Lung (tissue), 17 donors: ENCODE measurements at places on chromosomes 3 and 15.
A peak's percentile ranks its signal among the peaks of the same experiment; 100 is the strongest.

GRCh38 chr3:37478721-37479210, 304.4 kb upstream of the LRRFIP2 start:
- DNase-seq, result peak; percentile 77

DNA sequence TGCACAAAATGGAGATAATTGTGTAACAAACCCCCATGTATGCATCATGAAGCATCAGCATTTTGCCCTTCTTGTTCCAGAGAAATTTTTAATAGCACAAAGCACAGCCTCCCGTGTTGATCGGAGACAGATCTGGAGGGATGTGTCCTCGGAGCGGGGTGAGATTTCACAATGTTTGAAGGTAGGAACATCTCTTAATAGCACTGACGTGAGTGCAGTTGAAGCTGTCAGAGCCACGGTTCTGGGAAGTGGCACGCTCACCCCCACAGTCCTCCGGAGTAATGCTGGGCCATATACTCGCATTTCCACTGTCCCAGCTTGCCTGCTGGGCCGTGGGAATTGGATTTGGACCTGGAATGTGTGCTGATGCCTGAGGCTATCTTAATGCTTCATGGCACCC, 24.1 kb downstream of the ARPP21 start:
- no peak for DNase-seq

- DNase-seq, result no peak
Observed at GRCh38 chr3:78344918-78345317, 1305.0 kb downstream of the ROBO2 start.

GRCh38 chr3:69540706-69541581, 155.1 kb upstream of the FRMD4B start:
- peak; percentile 75 for DNase-seq

GRCh38 chr15:83108266-83109219, 1.1 kb downstream of the TM6SF1 start:
- DNase-seq, result peak; percentile 48

GRCh38 chr15:68787609-68788263, 33.0 kb downstream of the ANP32A start:
- DNase-seq, result peak; percentile 65

- no peak for DNase-seq
Observed at GRCh38 chr3:134873789-134874188, 78.7 kb downstream of the EPHB1 start.

DNA sequence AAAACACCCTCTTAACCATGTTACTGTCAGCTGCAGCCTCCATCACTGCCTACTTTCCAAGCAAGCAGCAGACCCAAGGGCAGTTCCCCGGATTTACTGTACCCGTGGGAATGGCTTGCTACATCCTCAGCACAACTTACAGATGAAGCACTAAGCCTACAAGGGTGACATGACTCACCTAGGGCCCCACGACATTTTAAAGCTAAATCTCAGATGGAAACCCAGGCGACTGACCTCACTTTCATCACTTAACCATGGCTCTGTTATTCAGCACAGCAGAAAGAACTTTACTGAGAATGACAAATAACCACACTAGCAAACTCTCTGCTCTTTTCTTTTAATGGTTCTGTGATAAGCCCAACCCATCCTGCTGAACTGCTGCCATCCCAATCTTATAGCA, 65.6 kb downstream of the SUMF1 start:
- DNase-seq, result no peak

DNA sequence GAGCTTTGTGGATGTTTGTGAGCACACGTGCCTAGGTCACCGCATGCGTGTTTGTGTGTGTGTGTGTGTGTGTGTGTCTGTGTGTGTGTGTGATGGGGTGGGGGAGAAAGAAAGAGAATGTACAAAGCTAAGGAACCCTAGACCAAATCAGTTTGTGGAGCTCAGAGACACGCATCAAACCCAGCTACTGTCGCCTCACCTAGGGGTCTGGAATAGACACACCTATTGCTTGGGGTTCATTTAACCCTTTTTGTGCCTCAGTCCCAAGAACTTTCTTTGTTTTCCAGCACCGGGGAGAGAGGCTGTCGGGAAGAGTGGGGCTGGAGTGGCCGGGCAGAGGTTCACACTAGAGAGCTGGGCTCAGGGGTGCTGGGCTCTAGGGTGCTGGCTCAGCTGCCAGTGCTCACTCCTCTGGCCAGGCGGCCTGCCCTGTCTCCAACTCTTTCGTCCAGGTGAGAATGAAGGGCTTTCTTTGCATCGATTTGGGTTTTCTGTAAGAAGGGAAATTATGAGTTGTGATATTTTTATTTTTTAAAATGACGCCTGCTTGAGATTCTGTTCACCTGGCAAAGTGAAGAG, 221.6 kb downstream of the MEIS2 start:
- DNase-seq, result no peak

GRCh38 chr15:46389739-46390138, 754.9 kb downstream of the SQOR start:
- DNase-seq, result peak; percentile 56

DNA sequence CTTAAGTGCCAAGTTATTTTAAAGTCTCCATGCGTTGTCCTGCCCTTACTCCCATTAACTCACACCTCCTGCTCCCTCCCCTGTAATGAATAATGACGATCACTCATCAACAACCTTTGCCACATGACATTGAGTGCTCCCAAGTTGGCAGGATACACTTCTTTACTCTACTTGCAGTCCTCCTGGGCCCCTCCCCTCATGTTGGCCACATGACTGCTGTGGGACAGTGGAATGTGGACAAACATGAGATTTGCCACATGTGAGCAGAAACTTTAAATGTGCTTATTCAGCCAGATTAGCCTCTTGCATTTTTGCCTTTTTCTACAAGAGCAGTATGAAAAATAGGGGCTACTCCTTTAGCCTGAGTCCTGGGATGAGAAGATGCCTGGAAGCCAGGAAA, 167.9 kb downstream of the DCLK3 start:
- no peak for DNase-seq

DNA sequence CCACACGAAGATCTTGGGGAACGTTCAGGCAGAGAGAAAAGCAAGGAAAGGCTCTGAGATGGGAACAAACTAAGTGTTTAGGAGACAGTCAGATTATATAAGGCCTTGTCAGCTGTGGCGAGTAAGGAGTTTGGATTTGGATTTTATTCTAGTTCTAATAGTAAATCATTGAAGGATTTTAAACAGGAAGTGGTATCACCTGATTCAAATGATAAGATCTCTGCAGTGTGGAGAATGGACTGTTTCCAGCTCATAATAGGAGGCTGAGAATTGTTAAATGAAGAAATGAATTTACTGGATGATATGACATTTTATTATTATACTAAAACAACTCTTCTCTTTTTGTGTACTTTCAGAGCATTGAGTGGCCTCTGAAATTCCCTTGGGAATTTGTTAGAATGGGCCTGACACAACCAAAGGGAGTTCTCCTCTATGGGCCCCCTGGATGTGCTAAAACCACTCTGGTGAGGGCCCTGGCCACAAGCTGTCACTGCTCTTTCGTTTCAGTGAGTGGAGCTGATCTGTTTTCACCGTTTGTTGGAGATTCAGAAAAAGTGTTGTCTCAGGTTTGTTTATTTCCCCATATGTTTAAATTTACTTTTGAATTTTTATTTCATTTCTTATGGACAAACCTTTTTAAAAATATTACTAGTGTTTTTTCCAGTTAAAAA, 36.0 kb upstream of the GATM start:
- no peak for DNase-seq

- DNase-seq, result no peak
Observed at GRCh38 chr3:18968120-18968519, 180.2 kb upstream of the KCNH8 start.

GRCh38 chr15:62691008-62691407, 351.5 kb upstream of the TPM1 start:
- peak; percentile 31 for DNase-seq

- peak; percentile 43 for DNase-seq
Observed at GRCh38 chr15:70669966-70670658, 93.2 kb downstream of the UACA start.

DNA sequence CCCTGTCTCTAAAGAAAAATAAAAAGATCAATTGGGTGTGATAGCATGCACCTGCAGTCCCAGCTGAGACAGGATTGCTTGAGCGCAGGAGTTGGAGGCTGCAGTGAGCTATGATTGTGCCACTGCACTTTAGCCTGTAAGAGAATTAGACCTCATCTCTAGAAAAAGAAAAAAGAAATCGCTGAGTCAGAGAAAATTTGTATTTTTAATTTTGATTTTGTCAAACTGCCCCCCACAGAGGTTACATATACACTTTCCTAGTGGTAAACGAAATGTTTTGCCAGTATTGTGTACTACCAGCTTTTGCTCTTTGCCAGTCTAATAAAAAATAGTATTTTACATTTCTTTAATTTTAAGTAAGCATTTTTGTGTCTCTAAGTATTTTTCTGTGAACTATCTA, 5.3 kb upstream of the CRYGS start:
- DNase-seq, result no peak

DNA sequence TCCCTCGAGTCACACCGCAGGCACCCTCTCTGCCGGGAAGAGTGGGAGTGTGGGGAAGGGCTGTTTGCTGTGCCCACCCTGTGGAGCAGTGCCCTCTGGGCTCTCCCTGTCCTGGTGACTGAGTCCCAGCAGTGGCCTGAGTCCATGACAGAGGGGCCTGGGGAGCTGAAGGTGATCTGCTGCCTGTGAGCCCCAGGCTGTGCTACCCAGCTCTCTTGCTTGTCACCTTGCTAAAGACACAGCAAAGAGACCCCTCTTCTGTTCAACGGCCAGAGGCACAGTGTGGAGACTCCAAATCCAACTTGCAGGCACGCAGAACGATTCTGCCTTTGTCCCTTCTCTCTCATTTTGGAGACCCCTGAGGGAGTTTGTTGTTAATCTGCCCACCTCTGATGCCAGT, 232.6 kb downstream of the OPA1 start:
- no peak for DNase-seq

DNA sequence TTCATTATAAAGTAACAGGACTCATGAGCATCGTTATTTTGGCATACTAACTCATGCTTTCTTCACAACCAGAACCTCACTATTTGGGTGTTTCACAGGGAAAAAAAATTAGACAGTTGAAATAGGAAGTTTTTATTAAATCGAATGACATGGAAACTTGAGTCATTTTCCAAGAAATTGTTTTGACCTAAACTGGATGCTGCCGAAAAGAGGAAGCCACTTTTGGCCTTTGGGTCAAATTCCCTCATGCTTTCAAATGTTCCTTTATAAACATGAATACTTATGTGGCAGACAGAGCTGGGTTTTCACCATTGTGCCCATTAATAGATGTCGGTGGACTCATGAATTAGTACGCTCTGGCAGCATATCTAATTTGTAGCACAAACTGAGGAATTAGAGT, 224.9 kb downstream of the MCTP2 start:
- DNase-seq, result no peak

GRCh38 chr3:97882975-97883598, 61.3 kb downstream of the CRYBG3 start:
- peak; percentile 50 for DNase-seq

DNA sequence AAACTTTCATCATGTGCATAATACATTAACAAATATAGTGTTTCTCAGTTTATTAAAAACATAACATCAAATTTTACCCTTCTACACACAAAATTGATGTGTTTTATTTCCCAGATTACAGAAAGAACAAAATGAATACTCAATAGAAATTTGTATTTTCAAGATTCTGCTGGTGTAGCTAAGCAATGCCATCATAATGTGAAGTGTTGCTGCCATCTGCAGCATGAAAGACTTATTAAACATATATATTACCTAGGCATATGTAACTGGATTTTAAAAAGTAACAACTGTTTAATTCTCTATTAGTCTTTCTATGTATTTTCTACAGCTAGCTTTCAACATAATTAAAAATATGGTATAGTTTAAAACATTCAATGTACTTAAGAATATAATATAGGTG, 27.5 kb downstream of the PLSCR5 start:
- peak; percentile 88 for DNase-seq

GRCh38 chr15:60804986-60805949, 326.3 kb upstream of the ICE2 start:
- no peak for DNase-seq

DNA sequence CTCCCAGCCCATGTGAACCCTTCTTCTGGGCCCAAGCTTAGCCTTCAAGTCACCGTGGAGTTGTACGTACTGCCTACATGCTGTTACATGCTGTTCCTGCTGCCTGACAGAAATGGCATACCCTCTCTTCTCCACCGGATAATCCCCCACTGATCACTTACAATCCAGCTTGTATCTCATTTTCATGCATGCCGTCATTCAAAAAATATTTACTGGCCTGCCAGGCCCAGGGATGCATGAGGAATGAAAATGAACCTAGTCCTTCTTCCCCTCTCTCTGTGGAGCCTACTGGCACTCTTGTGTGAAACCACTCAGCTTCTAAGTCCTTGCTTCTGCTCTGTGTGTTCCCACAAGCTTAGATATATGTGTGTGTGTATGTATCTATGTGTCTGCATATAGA, 60.6 kb downstream of the WNT5A start:
- no peak for DNase-seq

GRCh38 chr15:82098674-82099073, 52.9 kb upstream of the MEX3B start:
- no peak for DNase-seq

GRCh38 chr3:77342688-77343087, 302.8 kb downstream of the ROBO2 start:
- DNase-seq, result no peak

GRCh38 chr3:8845641-8846040, 76.2 kb upstream of the OXTR start:
- DNase-seq, result no peak

DNA sequence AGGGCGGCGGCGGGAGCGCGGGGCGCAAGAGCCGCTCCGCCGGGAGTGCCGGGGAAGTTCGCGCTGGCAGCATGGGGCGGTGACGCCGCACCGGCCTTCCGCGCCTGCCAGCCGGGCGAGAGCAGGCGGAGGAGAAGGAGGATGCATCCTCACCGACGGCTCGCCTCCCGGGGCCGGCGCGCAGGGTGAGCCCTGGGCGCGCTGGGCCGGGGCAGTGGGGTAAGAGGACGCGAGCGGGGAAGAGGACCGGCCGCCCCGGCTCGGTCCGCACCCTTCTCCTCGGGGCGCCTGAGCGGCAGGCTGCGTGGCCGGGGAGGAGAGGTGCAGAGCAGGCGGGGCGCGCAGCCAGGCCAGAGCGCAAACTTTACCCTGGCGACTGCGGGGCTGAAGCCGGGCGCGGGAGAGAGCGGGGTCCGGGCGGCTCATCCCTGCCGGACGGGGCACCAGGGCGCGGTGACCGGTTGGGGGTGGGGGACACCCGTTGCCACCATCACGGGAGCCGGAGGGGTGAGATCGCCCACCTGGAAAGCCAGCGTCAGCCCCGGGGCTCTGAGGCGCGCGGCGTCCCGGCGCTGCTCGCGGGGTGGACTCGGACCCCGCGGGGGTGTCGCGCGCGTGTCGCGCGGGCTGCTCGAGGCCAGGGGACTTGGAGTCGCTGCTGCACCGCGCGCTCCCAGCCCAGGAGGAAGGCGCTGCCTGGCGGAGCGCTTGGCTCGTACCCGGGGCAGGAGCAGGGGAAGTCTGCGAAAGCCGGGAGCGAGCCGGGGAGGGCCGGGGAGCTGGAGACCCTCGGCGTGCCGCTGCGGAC, 542 bp downstream of the GABRA5 start:
- no peak for DNase-seq

GRCh38 chr3:112000966-112001365, 2.2 kb downstream of the TAGLN3 start:
- no peak for DNase-seq
